Smooth muscle cell of trachea (primary cell): ENCODE measurements at places on chromosomes 12 and 14. TPM values are rescaled to one million over a fixed set of nuclear protein-coding genes. Genes with fewer than 3 reads are reported as not detected.

Gene BCL2L2
- 20.7 and 21.0 TPM in 2 replicates for total RNA-seq

Gene KRT83
- not detected in 2 replicates for total RNA-seq

Gene HPD
- total RNA-seq, result 0.66 and 1.3 TPM in 2 replicates

Gene MYRFL
- total RNA-seq, result not detected in 2 replicates

Gene TSHR
- total RNA-seq, result 0.33 TPM in 1 of 2 replicates, not detected in the other
